NCI-H1694 (cell line): ENCODE measurements at places on chromosomes 6 and 20.

DNA sequence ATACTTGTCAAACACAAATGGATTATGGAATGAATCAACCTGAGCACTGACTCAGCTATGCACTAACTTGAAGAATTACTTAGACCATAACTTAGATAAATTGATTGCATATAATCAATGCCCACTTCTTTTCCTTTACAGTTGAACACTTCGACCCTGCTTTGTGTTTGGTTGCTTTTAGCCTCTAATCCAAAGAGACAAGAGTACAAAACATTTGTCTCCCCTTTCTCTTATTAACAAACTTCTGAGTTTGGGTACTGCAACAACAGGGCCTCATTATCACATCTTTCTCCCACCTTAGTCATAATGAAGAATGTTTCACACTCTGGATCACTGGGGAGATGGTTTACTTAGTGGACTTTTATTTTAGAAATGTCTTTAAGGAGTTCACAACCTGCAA is 2.6 kb upstream of the TAAR6 start:
- no peak for DNase-seq

GRCh38 chr20:62141397-62142251 is 1.6 kb downstream of the PSMA7 start:
- DNase-seq: no peak

- DNase-seq: peak; percentile 6
Observed at GRCh38 chr6:25942561-25943147, 12.2 kb upstream of the SLC17A2 start.

- no peak for DNase-seq
Observed at GRCh38 chr6:111890988-111891387, 17.7 kb upstream of the FYN start.

GRCh38 chr6:293193-294174 is 1.2 kb downstream of the DUSP22 start:
- no peak for DNase-seq

- no peak for DNase-seq
Observed at GRCh38 chr20:62159839-62160238, 16.3 kb downstream of the SS18L1 start.

- DNase-seq: no peak
Observed at GRCh38 chr6:91328241-91328640, 741.4 kb upstream of the MAP3K7 start.

GRCh38 chr6:13216236-13217014 is 111.9 kb downstream of the TBC1D7 start:
- no peak for DNase-seq

GRCh38 chr20:37375227-37375626 is 29.3 kb downstream of the SRC start:
- no peak for DNase-seq

GRCh38 chr20:57847104-57847503 is 137.3 kb upstream of the PMEPA1 start:
- no peak for DNase-seq

DNA sequence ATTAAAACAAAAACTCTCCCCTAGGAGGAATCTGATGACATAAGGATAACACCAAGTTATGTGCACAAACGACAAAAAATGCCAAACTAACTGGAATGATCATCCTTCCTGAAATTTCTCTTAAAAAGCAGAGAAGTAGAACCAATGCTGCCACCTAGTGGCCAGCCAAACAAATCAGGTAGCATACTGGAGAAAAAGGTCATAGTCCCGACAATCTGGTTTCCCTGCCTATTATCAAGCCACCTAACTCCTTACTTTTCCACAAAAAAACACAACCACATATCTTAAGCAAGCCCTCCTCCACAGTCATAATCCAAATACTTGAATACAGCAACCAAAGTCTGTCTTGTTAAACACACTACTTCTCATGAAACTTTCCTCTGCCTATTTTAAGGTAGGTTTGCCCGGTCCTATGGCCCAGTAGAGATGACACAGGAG is 5.3 kb downstream of the OARD1 start:
- peak; percentile 60 for DNase-seq

- DNase-seq: no peak
Observed at GRCh38 chr6:134178161-134179044, 126.0 kb upstream of the SLC2A12 start.

DNA sequence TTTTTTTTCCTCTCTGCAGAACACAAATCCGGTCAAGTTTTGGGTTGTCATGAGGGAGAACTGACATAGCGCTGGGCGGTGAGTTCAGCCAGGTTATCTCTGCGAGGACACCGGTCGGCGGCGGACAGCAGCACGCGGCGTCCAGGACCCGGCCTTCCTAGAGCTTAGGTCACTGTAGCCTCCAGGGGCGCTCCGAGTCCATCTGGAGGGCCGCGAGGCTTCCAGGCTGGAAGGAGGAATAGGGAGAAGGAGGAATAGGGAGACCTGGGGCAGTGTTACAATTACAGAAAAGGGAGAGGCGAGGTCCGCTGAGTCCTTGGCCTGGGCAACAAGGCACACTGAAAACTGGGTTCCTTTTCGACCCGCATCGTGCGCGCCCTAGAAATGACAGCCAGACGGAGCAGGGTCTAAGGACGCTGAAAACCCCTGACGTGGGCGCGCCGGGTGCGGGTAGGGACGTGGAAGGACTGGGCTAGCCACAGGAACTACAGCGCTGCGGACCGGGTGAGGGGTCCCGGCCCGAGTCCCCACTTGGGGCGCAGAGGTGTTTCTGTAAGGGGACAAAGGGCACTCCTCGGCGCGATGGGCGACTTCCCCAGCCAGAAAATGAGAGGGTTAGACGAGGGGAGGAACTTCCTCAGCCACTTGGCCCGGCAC is 536 bp upstream of the FNDC1 start:
- no peak for DNase-seq

DNA sequence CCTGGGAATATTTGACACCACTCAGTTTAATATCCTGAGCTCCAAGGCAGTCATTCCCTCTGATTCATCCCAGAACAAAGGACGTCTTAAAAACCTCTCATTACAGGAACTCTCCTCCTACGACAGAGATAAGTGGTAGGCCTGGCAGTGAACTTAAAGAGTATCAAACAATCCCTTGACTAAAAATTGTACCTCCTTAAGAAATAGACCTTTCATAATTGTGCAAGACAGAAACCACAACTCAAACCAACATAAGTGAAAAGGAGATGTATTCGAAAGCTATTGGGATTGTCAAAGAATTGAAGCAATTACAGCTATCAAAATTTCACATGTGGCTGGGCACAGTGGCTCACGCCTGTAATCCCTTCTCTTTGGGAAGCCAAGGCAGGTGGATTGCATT is 19.1 kb upstream of the BNIP5 start:
- no peak for DNase-seq

- no peak for DNase-seq
Observed at GRCh38 chr20:44866703-44867335, 18.7 kb upstream of the YWHAB start.

GRCh38 chr6:51843456-51844056 is 243.9 kb downstream of the PKHD1 start:
- no peak for DNase-seq

DNA sequence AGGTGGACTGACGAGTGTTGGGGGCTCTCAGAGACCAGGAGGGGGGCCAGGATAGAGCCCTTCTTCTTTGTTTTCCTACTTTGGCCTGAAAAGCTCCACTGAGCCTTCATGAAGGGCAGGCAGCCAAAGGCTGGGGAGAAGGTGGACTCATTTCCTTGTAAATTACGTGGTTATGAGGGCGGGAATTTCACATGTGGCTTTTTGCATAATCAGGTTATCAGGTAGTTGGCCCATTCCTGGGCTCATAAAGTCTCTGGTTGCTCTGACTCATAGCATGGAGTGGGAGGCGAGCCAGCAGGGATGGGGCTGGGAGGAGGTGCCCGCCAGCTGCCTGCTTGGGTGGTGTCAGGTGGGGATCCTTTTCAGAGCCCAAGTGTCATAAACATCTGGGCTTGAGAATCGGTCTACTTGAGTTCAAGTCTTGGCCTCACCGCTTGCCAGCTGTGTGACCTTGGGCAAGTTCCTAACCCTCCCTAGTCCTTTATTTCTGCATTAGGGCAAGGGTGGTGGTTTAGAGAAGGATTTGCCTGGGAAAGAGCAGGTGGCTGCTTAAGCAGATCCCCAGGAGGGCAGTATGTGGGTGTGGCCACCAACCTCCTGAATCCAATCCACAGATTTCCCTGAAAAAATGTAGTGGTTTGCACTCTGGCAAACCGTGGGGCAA is 26.5 kb upstream of the RNF24 start:
- no peak for DNase-seq

DNA sequence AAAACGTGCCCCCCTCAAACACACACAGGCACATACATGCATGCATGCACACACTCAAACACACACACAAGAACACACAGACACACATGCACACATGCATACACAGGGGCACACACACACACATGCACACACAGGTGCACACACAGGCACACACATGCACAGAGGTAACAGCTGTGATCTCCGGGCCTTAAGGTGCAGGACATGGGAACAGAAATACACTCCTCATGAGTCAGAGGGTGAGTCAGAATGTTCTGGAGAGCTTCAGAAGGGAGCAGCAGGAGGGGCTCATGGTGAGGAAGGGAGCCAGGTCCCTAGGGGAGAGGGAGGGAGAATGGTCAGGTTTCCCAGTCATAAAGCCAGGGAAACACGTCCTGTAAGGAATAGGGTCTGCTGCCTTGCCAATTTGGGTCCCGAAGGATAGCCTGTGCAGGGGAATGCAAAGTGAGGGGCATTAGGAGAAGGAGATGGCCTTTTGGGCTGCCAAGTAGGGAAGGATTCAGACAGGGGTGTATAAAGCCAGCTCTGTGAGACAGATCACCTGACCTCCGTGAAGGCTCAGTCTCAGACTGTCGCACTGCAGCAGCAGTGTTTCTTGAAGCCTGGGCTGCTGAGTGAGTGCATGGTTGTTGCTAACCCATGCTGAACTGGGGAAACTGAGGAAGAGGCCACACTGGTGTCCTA is 123.9 kb downstream of the MAFB start:
- DNase-seq: no peak

- no peak for DNase-seq
Observed at GRCh38 chr6:14933183-14933544, 312.7 kb upstream of the JARID2 start.

DNA sequence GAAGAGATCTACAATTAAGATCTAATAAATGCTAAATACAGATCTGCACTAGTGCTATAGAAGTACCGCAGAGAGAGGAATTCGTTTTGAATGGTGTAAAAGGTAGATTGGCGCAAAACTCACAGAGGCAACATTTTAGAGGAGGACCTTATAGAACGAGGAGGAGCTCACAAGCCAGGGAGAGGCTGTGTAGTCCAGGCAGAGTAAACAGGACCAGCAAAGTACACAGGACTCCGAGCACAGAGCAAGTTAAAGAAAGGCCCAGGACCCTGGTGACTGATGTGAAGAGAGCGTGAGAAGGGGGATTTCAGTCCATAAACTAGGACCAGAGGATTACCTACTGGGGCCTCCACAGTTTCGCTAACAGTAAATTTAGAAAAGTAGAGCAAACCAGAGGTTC is 202.3 kb downstream of the FOXC1 start:
- no peak for DNase-seq

DNA sequence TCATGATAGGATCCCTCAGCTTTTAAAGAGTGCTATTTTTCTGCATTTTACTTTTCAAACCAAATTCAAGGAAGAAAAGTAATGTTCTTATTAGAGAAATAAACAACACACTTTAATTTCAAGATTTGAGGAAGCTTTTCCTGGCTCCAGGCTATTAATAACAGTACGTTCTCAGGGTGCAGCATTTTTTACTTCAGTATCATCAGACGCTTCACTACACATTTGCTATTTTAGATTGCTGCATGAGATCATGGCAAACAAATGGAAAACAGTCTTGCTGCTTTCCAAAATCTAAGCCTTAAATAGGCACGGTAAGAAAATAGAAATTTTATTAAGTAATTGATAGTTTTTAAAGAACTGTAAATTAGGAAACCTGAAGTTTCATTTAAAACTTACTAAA is 253.6 kb upstream of the EXOC2 start:
- no peak for DNase-seq

GRCh38 chr6:21840428-21840827 is 246.9 kb downstream of the SOX4 start:
- DNase-seq: no peak

DNA sequence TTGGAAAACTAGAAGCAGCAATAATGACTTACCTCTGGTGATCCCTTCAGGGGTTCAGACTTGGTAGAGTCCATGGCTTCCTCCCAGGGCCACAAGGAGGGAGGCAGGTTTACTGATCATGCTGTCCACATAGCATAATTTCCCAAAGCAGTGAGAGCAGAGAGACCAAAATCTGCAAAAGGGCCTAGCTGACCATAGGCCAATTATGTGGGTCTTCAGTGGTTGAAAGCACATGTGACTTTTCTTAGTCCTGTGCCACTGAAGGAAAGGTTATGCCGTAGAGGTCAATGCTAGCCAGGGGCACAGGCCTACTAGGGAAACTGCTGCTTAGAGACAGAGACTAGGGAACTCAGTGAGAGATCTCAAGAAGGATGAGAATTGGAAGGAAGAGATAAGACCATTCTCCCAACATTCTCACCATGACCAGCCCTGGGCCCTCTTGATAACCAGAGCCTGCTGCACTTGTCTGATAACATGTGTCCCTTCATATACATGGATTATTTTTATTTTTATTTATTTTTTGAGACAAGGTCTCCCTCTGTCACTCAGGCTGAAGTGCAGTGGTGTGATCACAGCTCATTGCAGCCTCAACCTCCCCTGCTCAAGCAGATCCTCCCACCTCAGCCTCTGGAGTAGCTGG is 2.0 kb upstream of the GTPBP2 start:
- DNase-seq: no peak
